ENCODE measurements at places on chromosomes 1 and 21.

GRCh38 chr1:35773711-35774110, 3.9 kb upstream of the CLSPN start:
- DNase-seq, result no peak

- peak; percentile 33 for DNase-seq
These were observed at the start of gene BSND for GRCh38 chr1:54998677-54999076. BSND (plus strand) TSS chr1:54998933; CDS start chr1:54999187, 254 bp downstream.

DNA sequence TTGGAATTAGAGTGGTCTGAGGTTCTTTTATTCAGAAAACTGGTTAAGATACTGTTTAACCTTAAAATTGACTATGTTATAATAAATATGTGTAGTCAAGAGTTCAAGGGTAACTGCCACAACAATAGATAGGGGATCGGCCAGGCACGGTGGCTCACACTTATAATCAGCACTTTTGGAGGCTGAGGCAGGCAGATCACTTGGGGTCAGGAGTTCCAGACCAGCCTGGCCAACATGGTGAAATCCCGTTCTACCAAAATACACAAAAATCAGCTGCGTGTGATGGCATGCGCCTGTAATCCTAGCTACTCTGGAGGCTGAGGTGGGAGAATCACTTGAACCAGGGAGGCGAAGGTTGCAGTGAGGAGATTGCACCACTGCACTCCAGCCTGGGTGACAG, 39.5 kb downstream of the PDC start:
- DNase-seq, result no peak

DNA sequence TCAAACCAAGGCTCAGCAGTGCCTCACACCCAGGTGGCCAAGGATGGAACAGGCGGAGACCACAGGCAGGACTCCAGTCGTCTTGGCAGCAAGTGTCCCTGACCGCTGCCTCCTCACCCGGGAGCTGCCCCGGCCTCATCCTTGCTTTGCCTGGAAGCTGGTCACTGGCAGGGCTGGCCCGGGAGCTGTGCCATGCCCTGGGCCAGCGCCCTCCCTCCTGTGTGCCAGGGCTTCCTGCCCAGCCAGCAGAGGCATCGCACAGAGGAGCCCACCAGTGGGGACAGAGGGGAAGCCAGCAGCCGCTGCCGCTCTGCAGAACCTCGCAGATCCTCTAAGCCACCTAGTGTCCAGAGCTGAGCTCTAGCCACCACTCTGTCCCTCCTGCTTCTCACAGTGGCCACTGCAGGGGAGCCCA, 7.8 kb downstream of the CASZ1 start:
- DNase-seq, result no peak

DNA sequence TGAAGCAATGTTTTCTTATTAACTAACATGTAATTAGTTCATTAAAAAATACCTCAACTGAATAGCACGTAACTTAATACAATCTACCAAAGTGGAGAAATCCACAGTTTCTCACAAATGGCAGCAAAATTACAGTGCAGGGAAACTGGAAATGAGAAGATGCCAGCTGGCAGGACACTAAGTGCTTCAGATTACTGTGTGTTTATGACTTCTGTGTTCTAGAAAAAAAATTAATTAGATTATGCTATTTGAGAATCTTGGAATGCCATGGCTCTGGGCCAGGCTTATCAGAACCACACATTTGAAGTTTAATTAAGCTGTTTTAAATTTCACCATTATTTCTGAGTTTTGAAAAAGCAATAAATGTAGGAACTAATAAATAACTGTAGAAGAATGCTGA, 357.6 kb downstream of the TGFB2 start:
- no peak for DNase-seq

GRCh38 chr1:180927841-180928240, 15.1 kb downstream of the KIAA1614 start:
- no peak for DNase-seq

DNA sequence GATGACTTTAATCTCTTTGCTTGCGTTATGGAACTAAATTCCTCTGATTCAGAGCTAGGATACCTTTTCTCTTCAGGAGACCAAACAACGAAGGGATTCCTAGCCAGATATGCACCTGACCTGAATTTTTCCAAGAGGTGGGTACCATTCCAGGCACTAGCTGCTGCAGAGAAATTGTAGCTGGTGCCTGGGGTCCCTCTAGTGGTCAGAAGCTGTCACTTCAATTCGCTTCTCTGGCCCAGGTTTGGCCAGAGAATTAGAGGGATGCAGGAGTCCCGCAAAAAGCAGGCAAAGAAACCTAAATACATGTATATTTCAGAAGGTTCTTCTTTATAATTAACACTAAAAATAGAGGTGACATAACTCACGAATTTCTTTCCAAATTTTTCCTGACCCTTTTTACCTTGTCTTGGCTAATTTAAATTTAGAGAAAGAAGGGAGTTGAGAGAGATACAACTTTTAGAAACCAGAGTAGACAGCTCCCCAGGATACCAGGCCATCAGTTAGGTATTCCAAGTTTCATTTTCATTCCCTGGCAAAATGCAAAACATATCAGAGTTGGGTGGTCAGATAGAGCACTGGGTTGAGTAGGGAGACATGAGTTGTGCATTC, 9.6 kb downstream of the ACKR1 start:
- no peak for DNase-seq

DNA sequence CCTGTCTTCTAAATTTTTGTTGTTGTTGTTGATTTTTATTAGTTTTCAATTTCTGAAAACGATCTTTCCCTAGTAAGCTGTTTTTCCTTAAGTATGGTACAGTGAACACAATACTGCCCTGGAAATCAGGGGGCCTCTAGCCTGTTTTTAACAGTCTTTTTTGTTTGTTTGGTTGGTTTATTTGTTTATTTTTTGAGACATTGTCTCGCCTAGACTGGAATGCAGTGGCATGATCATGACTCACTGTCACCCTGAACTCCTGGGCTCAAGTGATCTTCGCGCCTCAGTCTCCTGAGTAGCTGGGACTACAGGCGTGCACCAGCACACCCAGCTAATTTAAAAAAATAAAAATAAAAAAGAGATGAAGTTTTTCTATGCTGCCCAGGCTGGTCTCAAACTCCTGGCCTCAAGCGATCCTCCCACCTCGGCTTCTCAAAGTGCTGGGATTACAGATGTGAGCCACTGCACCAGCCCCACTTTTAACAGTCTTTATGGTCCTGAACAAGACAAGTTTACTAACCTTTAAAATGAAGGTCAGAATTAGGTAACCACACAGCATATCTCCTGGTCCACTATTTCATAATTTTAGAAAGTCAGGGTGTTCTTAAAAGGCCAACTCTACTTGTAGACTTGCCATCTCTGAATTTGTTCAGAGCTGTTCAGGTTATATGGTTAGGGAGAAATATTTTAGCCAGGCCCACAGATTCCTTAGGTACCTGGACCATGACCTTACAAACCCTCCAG, 35.4 kb downstream of the TBCE start:
- DNase-seq, result no peak

DNA sequence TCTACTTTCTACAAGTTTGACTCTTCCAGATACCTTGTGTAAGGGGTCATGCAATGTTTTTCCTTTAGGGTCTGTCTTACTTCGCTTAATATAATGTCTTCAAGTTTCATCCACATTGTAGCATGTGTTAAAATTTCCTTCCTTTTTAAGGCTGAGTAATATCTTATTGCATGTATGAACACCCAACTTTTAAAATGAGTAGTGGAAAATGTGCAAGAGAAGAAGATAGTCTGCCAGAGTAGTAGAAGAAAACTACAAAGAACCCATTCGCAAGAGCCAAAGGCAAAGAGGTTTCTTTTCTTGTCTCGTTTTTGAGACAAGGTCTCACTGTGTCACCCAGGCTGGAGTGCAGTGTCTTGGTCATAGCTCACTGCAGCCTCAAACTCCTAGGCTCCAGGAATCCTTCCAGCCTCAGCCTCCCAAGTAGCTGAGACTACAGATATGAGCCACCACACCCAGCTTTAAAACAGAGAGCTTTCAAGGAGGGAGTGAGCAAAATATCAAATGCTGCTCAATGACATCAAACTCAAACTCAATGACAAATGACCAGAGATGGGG, 9.4 kb downstream of the IL23R start:
- DNase-seq, result no peak

GRCh38 chr1:32266921-32267591, 16.0 kb downstream of the LCK start:
- DNase-seq, result no peak

DNA sequence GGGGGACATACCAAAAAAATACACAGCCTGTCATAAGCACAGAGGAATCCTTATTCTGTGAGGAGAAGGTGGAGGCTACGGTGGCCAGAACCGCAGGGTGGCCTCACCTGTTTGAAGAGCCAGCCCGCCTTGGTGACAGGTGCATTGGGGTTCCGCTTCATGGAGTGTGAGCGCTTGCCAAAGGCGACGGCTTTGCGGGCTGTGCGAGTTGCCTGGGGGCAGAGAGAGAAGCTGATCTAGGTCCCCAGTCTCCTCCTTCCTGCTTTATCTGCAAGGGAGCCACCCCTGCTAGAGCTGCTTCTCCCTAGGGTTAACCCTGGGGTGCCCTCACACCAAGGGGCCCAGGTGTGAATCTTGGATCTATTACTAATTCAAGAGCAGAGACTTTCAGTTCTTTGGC, 54.3 kb upstream of the GOLT1A start:
- no peak for DNase-seq

DNA sequence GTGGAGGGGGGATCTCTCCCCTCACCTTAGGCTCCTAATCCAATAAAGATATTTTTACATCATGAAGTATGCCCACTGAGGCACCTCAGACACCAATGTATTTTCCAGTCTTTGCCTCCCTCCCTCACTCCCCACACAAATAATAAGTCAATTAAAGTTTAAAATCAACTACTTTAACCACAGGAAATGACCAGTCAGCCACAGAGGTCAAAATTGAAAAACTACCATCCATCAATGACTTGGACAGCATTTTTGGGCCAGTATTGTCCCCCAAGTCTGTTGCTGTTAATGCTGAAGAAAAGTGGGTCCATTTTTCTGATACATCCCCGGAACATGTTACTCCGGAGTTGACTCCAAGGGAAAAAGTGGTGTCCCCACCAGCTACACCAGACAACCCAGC, 70.6 kb upstream of the DYNLT5 start:
- no peak for DNase-seq

GRCh38 chr21:16421007-16421406, 691.2 kb downstream of the USP25 start:
- no peak for DNase-seq

DNA sequence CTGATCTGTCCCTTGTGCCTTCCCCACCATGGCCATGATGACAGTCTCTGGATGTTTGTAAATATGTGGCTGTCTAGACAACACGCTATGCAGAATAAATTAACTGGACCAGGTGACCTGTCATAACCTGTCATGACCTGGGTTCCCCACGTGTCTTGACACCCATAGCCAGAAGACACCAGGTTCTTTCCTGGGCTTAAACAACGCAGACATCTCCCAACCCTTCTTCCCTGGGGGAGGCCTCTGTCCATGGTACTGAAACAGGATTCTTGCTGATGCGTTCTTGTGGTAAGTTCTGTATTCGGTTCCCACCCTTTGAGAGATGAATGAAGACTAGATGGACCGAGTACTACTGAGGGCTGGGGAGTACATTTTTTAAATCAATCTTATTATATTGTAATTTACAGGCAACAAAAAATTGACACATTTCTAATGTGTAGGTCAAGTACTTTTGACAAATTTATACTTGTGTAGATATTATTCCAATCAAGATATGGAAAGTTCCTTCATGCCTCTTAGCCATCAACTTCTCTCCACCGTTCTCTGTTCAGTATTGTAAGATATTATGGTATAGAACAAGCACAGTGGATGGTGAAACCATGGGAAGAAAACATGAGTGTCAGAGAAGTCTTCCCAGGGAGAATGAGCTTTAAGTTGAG, 738.8 kb downstream of the PTPRU start:
- no peak for DNase-seq

DNA sequence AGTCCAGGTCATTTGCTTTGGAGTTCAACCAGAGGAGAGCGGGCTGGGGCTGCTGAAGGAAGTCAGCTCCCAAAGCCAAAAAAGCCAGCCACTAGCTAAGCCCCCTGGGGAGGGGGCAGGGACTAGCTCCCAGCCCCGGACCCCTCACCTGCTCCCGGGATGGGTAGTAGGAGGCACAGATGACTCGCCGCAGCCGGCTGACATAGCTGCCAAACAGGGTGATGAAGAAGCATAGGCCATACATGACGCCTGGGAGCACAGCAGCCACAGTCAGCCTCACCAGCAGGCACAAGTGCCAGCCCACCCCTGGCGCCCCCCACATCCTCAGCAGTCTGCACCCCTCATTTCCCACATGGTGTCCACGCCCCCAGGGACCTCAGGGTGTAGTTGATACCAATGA, 7.4 kb downstream of the DCST2 start:
- DNase-seq, result no peak

DNA sequence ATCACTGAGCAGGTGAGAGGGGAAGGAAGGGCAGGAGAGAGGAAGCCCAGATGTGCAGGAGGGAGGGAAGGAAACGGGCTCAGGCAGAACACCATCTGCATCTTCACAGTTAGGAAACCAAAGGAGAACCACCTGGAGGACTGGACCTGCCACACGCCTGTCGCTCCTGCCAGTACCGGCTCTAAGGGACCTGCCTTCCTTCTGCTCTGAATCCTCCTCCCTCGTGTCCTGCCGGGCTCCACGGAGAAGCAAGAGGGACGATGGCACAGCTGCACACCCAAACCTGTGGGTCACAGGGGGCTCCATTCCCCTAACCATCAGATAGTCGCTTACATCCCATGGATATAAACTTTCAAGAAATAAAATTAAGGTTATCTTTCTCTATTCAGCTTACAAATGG, 56.1 kb downstream of the TOR1AIP2 start:
- no peak for DNase-seq

DNA sequence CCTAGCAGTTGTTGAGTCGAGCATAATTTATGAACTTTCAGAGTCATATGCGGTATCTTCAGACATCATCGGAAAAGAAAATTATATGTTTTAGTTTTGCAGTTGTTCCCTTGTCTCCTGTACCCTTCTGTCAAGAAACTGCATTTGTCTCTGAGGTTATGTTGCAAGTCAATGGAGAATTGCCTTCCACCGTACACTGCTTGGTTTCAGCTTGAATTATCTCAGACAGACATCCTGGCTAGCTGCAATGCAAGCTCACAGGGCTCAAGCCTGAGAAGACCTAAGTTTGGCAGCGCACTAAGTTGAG, 156.0 kb downstream of the NFIA start:
- DNase-seq, result no peak

GRCh38 chr1:231613419-231614349, 12.9 kb upstream of the DISC1 start:
- no peak for DNase-seq

DNA sequence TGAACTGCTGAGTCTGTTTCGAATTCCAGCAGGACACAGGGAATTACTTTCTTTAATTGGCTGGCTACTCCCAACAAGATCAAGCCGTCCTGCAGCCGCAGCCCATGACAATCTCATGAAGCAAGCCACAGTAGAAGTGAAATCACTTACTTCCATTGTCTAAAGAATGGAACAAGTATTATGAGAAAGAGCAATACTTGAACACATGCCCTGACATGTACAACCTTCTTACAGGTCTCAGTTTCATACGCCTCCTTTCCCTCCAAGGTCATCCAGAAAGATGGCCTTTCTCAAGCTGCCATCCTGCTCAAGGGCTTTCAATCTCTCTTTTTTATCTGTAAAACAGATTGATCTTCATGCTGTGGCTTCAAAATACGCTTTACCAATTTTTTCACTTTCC, 85.1 kb downstream of the PCSK9 start:
- DNase-seq, result no peak
